ENCODE measurements at places on chromosomes 6 and 20. TPM values are rescaled to one million over a fixed set of nuclear protein-coding genes. Genes with fewer than 3 reads are reported as not detected.

The EBF4 gene
- total RNA-seq, result 9.6 TPM

The LY86 gene
- total RNA-seq, result not detected

The XKR7 gene
- 8.1 TPM for total RNA-seq

The MTFR2 gene
- total RNA-seq, result 14.2 TPM

The TRIM40 gene
- total RNA-seq, result not detected

The MUCL3 gene
- not detected for total RNA-seq

The RGS17 gene
- total RNA-seq, result 9.3 TPM

The SLC35D3 gene
- not detected for total RNA-seq
